ENCODE measurements at places on chromosomes 3 and 15.

GRCh38 chr3:81601707-81602305 is 159.6 kb downstream of the GBE1 start:
- no peak for DNase-seq

- no peak for DNase-seq
Observed at GRCh38 chr3:55691141-55691540, 204.0 kb upstream of the WNT5A start.

- no peak for DNase-seq
Observed at GRCh38 chr3:145604851-145605250, 556.1 kb downstream of the PLOD2 start.

- no peak for DNase-seq
Observed at GRCh38 chr3:5791558-5791957, 604.1 kb downstream of the EDEM1 start.

GRCh38 chr15:88628018-88628654 is 7.0 kb downstream of the AEN start:
- no peak for DNase-seq

DNA sequence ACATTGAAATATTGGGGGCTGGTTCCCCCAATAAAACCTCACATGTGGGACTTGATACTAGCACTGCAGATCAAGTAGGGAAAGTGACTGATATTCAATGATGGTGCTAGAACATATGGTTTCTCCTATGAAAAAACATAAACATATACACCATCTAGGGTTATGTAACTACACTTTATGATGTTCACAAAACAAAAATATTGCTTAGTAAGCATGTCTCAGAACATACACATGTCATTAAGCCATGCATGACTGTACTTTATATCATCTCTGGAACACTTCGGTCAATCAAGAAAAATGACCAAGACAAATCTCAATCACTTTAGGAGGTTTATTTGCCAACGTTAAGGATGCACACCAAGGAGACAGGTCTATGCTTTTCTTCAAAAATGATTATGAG is 57.4 kb downstream of the ZNF717 start:
- DNase-seq: no peak

- no peak for DNase-seq
Observed at GRCh38 chr3:88235102-88235501, 85.3 kb downstream of the C3orf38 start.

DNA sequence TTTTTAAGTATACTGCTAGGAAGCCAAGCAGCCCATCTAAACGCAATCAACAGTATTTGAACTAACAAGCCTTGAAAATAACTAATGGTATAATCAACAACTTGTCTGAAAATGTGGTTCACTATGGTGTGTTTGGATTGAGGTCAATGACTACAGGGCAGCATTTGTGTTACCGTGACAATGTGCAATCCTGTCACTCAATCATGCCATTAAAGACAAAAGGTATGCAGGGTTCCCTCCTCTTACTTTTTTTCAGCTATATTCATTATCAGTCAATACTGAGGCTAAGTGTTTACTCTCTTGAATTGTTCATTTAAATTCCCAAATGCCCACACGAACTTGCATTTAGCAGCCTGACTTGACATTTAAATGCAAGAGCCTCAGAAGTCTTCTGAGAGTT is 1099.3 kb upstream of the EPHA6 start:
- DNase-seq: no peak
